ENCODE measurements at places on chromosomes 6 and 20.

DNA sequence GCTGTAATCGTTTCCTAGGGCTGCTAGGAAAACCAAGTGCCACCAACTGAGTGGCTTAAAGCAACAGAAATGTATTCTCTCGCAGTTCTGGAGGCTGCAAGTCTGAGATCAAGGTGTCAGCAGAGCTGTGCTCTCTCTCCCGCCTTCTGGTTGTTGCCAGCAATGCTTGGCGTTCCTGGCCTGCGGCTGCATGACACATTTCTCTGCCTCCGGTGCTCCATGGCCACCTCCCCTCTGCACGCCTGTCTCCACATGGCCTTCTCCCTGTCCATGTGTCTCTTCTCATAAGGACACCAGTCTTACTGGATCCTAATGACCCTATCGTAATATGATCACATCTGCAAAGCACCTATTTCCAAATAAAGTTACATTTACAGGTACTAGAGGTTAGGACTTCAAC lies 91.7 kb upstream of the AKAP12 start:
- H3K27me3 ChIP-seq = peaks cover 29% of the 10 kb centered on the region
- H3K27ac ChIP-seq = no peak overlapping the region
- H3K4me1 ChIP-seq = no peaks in the 10 kb centered on the region
- H3K36me3 ChIP-seq = no peaks in the 10 kb centered on the region
- DNase-seq = no peak
- no peak overlapping the region for H3K4me3 ChIP-seq

- no peaks in the 10 kb centered on the region for H3K27me3 ChIP-seq
- H3K4me3 ChIP-seq = no peak overlapping the region
- no peaks in the 10 kb centered on the region for H3K4me1 ChIP-seq
- H3K36me3 ChIP-seq = peaks cover 5% of the 10 kb centered on the region
- no peak for DNase-seq
Observed at GRCh38 chr6:38549180-38549579, 90.5 kb downstream of the BTBD9 start.

DNA sequence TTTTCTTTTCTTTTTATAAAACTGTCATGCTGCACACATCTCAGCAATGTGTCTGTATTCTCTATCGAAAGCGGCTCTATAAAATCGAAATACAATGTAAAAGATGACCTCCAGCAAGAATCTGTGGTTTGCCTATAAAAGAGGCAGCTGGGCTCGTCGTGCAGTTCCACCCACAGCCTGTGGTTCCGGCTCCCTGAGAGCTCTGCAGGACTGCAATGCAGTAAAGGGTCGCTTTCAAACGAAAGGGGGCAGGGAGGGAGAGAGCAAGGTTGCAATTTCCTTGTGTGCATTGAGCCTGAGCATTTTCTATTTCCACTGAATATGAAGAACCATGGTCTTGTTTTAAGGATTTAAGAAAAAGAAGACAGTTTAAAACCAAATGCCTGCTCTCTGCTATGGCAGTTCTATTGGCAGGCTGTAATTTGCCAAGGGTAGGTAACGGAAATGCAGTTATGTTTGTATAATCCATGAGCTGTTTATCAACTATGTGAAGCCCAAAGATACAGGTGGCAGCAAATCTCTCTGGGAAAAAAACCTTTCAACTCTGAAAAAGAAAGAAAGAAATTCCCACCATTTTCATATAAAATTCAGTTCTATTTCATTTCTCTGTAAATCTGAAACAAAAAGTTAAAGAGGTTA lies 236.5 kb downstream of the HACE1 start:
- H3K36me3 ChIP-seq = no peaks in the 10 kb centered on the region
- H3K4me1 ChIP-seq = peaks cover 5% of the 10 kb centered on the region
- H3K4me3 ChIP-seq = no peak overlapping the region
- H3K27me3 ChIP-seq = peaks cover 15% of the 10 kb centered on the region

DNA sequence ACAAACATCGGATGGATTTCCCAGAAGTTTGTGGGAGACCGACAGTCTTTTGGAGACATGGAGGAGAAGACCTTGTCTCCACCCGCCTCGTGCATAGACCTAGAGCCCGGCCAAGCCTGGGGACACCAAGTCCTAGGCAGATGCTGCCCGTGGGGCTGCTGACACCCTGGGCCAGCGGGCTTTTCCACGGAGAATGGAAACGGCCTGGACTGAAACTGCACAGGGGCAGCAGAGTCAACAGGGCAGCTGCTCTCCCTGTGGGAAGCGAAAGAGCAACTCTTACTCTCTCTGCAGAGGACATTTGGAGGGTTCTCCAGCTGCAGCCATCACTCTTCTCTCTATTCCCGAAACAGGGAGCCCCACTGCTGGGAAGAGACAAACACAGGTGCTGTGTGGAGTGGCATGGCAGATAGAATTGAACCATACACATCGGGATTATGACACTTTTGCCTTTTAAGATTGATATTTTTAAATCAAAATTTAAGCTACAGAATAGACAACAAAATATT lies 401.2 kb downstream of the THBS2 start:
- no peak overlapping the region for H3K4me3 ChIP-seq
- no peaks in the 10 kb centered on the region for H3K36me3 ChIP-seq
- H3K4me1 ChIP-seq = peaks cover 5% of the 10 kb centered on the region
- DNase-seq = no peak

DNA sequence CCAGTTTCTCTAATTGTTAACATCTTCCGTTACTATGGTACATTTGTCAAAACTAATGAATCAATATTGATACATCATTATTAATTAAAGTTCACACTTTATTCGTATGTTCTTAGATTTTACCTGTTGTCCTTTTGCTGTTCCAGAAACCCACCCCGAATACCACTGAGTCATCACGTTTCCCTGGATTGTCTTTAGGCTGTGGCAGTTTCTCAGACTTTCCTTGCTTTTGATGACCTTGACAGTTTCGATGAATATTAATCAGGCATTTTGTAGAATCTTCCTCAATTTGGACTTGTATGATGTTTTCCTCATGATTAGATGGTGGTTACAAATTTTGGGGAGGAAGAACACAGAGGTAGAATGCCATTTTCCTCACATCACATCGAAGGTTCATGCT lies 39.1 kb upstream of the AIG1 start:
- no peak for DNase-seq
- H3K4me3 ChIP-seq = no peak overlapping the region
- no peaks in the 10 kb centered on the region for H3K36me3 ChIP-seq
- H3K27ac ChIP-seq = no peak overlapping the region
- H3K27me3 ChIP-seq = no peaks in the 10 kb centered on the region
- H3K4me1 ChIP-seq = no peaks in the 10 kb centered on the region

DNA sequence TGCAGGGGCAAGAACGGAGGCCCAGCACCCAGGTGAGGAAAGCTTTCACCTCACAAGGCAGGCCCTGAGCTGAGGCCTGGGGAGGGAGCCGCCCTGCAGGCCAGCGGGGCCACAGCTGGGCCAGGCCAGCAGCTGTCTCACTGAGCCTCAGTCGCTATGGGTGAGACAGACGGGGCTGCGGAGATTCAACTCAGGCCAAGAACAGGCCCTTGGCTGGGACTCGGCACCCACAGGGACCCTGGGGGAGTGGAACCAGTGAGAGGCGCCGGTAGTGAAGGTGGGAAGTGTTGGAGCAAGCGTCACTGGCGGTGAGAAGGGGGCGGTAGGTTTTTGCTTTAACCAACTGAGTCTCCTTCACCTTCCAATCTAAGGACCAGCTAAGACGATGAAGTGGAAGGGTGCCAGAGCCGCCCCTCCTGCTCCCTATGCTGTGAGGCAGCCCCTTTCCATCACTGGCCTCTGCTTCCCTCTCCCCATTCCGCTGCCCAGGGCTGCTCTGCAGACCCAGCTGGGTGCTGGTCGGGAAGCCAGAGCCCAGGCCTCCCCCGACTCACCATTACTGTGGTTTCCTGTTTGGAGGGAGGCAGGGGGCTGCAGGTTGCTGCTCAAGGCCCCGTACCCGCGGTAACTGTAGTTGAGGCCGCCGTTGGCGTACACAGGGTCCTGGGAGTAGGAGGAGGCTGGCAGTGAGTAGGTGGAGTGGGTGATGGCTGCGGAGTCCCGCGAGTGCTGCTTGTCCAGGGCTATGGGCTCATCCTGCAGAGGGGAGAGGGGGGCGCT lies 93.7 kb downstream of the ASXL1 start:
- H3K36me3 ChIP-seq = no peaks in the 10 kb centered on the region
- no peaks in the 10 kb centered on the region for H3K4me1 ChIP-seq
- no peak overlapping the region for H3K27ac ChIP-seq
- no peaks in the 10 kb centered on the region for H3K27me3 ChIP-seq
- H3K4me3 ChIP-seq = no peak overlapping the region

DNA sequence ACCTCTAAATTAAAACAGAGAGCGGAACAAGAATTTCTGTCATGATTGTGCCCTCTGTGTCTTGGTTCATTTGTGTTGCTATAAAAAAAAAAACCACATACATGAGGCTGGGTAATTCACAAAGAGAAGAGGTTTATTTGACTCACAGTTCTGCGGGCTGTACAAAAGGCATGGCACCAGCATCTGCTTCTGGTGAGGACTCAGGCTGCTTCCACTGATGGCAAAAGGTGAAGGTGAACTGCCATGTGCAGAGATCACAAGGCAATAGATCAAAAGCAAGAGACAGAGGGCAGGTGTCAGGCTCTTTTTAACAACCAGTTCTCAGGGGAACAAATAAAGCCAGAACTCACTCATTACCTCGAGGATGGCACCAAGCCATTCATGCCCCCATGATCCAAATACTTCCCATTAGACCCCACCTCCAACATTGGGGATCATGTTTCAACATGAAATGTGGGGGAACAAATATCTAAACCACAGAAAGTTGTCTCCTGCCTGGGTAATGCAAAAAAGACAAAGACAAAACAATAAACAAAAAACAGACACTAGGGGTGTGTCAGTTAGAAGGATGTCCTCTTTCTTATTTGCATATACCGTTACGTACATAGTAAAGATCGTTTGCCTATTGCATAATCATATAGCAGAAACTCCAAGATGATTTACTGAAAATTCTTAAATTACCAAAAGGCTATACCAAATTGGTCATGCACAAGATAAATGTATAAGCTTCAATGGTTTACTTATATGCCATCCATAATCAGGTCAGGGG lies 17.0 kb downstream of the SERPINB9 start:
- no peak overlapping the region for H3K27ac ChIP-seq
- peaks cover 45% of the 10 kb centered on the region for H3K36me3 ChIP-seq
- peaks cover 18% of the 10 kb centered on the region for H3K4me1 ChIP-seq
- H3K27me3 ChIP-seq = no peaks in the 10 kb centered on the region
- no peak for DNase-seq

DNA sequence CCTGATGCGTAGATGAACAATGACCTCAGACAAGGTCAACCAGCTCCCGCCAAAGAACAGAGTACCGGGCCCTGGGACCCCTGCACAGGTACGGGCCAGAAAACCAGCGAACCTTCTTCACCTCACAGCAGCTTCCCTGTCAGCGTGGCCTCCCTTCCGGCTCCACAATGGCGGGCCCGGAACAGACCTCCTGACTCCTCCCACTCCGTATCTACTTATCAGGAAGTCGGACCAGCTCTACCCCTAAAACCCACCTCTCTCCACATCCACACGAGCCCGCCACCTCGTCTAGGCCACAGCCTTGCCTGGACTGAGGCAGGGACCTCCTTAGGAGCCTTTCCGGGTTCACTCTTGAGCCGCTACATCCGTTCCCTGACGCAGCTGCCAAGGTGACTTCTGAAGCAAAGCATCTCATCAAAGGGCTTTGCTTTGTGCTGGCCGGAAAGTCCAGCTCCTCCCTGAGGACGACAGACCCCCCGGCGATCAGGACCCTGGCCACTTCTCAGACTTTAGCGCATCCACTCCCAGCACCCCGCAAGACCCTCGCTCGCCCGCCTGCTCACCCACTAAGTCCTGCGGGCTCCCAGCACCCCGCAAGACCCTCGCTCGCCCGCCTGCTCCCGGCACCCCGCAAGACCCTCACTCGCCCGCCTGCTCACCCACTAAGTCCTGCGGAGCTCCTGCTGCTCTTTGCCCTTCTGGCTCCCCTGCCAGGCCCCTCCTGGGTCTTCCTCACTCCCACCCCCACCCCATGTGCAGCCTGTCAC lies 308.3 kb upstream of the FOXQ1 start:
- no peaks in the 10 kb centered on the region for H3K36me3 ChIP-seq
- H3K27me3 ChIP-seq = peaks cover 4% of the 10 kb centered on the region
- DNase-seq = no peak
- no peak overlapping the region for H3K27ac ChIP-seq
- H3K4me3 ChIP-seq = no peak overlapping the region

DNA sequence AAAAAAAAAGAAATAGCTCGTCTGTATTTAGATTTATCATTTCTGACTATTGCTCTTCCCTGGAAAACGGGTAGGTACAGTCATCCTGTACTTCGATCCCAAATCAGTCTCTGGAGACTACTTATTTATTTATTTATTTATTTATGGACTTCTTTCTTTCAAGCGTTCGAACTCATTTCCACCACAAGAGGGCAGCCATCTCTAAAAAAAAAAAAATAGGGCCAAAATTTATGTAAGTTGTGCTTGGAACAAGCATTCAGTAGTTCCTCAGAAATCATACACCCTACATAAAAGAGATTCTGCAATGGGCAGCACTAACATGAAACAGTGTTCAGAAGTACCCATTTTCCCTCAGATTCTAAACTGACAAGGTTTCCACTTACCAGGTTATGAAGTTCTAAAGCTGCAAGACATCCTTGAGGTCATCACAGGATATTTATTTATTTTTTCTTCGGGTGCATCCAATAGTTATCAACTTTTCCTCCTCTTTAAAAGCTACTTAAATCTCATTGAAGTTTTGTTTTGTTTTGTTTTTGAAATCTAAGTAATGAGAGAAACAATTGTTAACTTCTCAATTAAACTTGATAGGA lies 1.9 kb upstream of the BMP2 start:
- DNase-seq = no peak
- H3K27ac ChIP-seq = no peak overlapping the region
- H3K27me3 ChIP-seq = peaks cover 37% of the 10 kb centered on the region
- H3K4me3 ChIP-seq = no peak overlapping the region

GRCh38 chr6:144776031-144776819 lies 491.1 kb downstream of the UTRN start:
- H3K4me3 ChIP-seq = no peak overlapping the region
- peaks cover 43% of the 10 kb centered on the region for H3K36me3 ChIP-seq
- H3K4me1 ChIP-seq = no peaks in the 10 kb centered on the region
- no peak for DNase-seq
- no peaks in the 10 kb centered on the region for H3K27me3 ChIP-seq
- no peak overlapping the region for H3K27ac ChIP-seq

DNA sequence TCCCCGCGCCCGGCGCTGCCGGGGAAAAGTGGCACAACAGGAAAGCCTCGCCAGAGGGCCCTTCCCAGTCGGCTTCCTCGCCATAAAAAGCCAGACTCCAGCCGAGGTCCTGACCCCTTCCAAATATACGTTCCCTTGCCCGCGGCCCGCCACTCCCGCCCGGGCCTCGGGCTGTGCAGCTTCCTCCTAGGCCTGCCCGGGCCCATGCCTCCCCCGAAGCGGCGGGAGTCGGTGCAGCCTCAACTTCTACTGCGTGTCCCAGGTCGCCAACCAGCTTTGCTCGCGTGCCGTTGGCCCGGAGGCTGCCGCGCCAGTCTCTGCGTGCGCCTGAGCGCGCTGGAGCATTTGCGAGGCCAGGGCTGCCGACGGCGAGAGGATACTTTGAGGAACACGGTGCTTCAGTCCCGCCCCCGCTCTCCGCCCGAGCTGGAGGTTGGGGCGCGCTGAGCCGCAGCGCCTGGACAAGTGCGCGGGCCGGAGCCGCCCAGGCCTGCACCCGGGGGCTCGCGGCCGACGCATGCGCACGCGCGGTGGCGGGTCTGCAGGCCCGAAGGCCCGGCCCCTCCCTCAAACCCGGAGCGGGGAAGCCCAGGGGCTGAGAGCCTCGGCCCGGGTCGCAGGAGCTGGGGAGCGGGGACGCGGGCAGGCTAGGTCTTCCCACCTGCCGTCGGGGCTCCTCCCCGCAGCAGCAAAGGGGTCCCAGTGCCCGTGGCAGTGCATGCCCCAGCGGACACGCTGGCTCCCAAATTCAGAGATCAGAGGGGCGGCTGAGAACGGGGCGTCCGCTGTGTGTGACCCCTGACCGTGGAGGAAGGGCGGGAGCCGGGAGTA lies 10.2 kb downstream of the FOXC1 start:
- H3K4me1 ChIP-seq = peaks cover 3% of the 10 kb centered on the region
- DNase-seq = no peak
- peaks cover 3% of the 10 kb centered on the region for H3K36me3 ChIP-seq
- H3K4me3 ChIP-seq = no peak overlapping the region
- peaks cover 71% of the 10 kb centered on the region for H3K27me3 ChIP-seq
- no peak overlapping the region for H3K27ac ChIP-seq

All from activated CD8-positive, alpha-beta memory T cell treated with anti-CD3 and anti-CD28 coated beads, Interleukin-2, amount 10 ng/mL, durations not matched to agents 7 days and 5 days (primary cell).